ENCODE measurements at places on chromosomes 6 and 20.

- DNase-seq = no peak
Observed at GRCh38 chr6:9710574-9710973, 704.3 kb downstream of the TFAP2A start.

DNA sequence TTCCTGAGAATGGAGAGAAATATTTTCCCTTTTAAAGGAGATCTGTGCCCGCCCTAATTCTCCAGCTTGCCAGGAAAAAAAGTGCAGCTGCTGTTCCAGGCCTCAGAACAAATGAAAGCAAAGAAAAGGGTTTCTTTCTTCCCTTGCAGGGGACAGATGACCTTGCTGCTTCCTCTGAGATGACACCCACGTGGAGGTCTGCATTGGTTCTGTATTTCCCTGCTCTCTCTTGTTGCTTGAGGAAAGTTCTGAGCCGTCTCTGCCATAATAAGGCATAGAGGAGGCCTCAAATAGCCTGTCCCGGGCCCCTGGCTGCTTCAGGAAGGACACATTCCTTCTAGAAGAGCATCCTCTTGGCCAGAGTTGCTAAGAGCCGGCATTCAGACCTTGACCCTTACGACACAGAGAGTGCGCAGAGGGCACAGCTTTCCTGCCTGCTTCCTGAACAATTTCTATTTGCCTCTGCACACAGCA, 501.8 kb upstream of the SULF2 start:
- DNase-seq = no peak

GRCh38 chr6:24125980-24126379, at the start of gene NRSN1:
NRSN1 (plus strand) TSS chr6:24126215; CDS start chr6:24134328, 8,113 bp downstream.
- DNase-seq = no peak

DNA sequence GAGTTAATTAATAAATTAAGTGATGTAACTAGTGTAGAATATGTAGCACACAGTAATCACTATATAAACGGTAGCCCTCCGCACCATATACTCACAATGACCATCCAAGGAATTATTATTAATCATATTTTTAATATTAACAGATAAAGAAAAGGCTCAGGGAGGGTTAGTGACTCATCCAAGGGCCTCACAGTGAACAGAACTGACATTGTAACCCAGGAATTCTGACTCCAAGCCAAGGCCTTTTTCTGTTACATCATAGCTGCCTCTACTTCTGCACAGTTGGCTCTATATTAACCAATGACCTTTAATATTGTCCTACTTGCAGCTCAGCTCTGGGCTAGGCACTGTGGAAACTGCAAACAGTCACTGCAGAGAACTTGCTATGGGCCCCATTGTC, 117.5 kb upstream of the SIRPG start:
- DNase-seq = no peak

DNA sequence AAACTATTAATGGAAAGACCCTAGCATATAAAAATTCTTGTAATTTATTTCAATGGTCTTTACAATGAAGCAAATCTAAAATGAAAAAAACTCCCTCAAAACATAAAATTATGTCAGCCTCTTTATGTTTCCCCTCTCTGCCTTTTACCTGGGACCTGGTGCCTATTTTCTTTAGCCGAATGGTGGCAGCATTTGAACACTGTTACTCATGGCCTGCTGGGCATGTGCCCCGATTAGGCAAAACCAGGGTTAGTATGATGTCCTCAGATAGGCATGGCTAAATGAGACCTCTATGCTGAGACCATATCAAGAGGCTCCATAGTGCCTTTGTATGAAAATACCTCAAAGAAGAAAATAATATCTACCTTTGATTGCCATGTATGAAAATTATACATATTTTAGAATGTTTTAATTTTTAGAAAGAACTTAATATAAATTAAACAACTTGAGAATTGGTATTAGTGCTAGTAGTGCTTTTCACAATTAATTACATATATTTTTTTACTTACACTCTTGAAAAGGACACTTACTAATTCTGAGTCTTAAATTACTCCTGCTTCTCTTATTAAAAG, 22.5 kb upstream of the C6orf58 start:
- DNase-seq = peak; percentile 7

GRCh38 chr6:164124473-164124872, 710.0 kb downstream of the QKI start:
- DNase-seq = no peak

DNA sequence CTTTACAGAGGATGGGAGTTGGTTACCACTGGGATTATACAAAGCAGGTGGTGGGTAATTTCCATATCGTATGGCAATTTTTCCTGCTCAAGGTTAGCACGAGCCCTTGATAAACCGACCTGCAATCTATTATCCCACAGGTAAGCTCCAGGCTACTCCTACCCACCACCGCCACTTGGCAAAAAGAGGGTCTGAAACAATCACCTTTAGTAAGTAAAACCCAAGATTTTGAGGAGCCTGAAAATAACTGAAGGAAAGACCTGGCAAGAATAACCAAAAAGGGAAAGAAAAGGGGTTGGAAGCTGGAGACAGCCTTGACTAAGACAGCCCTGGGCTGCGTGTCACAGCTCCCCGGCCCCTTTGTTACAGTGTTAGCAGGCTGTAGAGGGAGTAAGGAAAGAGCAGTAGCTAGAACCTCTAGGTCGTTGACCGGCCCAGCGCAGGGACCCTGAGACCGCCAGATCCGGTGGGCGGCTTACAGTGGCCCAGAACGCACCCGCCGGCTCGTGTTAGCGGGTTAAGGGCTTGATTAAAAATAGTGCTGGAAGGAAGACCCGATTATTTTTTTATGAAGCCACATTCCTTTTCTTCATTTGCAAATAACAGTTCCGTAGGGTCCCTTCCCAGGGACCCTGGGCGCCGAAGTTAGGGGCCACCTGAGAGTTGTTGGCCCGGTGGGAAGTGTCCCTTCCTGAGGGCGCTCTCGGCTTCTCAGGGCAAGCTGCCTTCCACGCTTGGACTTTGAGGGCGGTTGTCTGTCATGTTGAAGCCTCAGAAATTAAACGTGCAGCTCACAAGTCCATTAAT, 30.5 kb downstream of the TFAP2B start:
- DNase-seq = no peak

Measured in CD4-positive, alpha-beta T cell treated with Interleukin-1 beta for 1 hour (primary cell).